ENCODE measurements at places on chromosomes 5 and 9. TPM values are rescaled to one million over a fixed set of nuclear protein-coding genes. Genes with fewer than 3 reads are reported as not detected.

DNA sequence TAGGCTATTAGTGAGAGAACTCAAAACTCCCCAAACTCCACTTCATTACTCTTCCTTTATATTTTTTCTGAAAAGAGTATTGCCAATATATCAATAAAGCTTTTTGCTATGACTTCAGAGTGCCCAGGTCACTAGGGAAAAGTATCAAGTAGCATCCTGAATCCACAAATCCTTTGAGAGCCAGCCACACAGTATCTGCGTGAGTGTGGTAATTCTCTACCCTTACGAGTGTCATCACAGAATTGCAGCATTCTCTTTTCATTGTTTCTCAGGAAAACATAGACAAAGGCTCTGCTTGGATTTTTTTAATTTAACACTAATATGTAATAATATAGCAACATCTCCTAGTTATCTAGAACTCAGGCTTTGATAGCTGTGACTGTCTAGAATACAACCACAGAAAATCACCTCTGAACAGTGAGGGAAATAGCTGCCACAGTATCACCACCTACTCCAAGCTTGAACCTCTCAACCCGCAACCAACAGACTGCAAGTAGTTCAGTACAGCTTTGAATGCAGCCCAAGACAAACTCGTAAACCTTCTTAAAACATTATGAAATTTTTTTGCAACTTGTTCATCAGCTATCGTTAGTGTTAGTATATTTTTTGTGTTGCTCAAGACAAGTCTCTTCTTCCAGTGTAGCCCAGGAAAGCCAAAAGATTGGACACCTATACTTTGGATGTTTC, 79.3 kb upstream of the CCDC152 start:
- no peaks in the 10 kb centered on the region for H3K4me1 ChIP-seq
- no peak overlapping the region for H3K4me3 ChIP-seq
- no peak for DNase-seq
- H3K36me3 ChIP-seq = no peaks in the 10 kb centered on the region
- H3K27ac ChIP-seq = no peak overlapping the region
- H3K27me3 ChIP-seq = no peaks in the 10 kb centered on the region

DNA sequence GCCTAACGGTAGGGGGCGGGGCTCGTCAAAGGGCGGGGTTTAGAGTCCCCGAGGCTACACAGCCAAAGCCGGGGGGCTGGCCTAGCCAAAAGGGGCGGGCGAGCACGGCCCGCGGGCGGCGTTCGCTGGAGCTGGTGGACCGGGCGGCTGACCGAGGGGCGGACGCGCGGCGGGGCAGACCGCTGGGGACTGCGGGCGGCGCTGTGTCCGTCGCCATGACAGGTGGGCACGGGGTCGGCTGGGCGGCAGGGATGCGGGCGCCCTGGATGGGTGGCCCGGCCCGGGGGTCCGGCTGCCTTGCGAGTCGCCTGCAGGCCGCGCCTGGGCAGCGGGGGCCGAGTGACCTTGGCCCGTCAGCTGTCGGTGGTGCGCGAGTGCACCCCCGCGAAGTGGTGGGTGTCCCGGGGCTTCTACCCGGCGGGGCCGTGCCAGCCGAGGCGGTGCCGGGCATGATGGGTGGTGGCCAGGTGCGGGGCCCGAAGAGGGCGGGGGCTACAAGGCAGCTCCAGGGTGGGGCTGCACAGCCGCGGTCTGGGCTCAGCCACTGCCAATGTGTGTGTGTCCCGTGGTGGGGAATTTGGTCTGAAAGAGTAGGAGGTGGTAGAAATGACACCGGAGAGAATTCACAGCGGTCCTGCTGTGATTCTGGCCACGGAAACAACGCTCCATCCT, at the start of gene CARD19:
CARD19 (plus strand) TSS at position 87 of the 672 bp plus-strand sequence; CDS start at position 216, 129 bp downstream.
- peak within 1 kb of the TSS; percentile 96 for H3K4me3 ChIP-seq
- no peak for DNase-seq

GRCh38 chr5:33774341-33774740, 117.4 kb downstream of the ADAMTS12 start:
- DNase-seq = no peak
- H3K36me3 ChIP-seq = no peaks in the 10 kb centered on the region
- H3K4me1 ChIP-seq = no peaks in the 10 kb centered on the region
- no peak overlapping the region for H3K27ac ChIP-seq
- H3K27me3 ChIP-seq = no peaks in the 10 kb centered on the region
- H3K4me3 ChIP-seq = no peak overlapping the region

GRCh38 chr5:149007174-149007573, 55.7 kb downstream of the SH3TC2 start:
- no peak for DNase-seq
- no peaks in the 10 kb centered on the region for H3K36me3 ChIP-seq
- H3K27ac ChIP-seq = no peak overlapping the region

DNA sequence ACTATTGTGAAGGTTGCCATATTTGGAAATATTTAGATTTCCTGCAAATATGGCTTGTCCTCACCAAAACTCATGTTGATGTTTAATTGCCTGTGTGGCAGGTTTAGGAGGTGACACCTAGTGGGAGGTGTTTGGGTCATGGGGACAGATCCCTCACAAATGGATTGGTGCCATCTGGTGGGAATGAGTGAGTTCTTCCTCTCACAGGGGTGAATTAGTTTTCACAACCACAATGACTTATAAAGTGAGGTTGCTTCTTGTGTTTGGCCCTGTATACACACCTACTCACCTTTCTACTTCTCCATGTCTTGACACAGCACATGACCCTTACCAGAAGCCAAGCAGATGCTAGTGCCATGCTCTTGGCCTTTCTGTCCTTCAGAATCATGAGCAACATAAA, 41.1 kb downstream of the ISOC1 start:
- H3K36me3 ChIP-seq = no peaks in the 10 kb centered on the region
- H3K27me3 ChIP-seq = no peaks in the 10 kb centered on the region
- no peaks in the 10 kb centered on the region for H3K4me1 ChIP-seq
- H3K4me3 ChIP-seq = no peak overlapping the region
- no peak overlapping the region for H3K27ac ChIP-seq
- DNase-seq = no peak

DNA sequence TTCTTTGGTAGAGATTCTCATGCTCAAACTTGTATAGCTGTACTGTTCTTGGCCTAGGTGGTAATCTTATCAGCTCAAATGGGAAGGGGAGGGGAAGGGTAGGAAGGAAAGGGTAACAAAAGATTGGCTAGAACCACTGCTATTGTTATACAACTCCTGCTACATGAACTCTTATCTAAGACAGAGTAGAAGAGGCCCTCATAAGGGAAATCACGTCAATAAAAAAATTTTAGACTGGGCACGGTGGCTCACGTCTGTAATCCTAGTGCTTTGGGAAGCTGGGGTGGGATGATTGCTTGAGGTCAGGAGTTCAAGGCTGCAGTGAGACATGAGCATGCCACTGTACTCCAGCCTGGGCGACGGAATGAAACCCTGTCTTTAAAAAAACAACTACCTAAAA, 15.9 kb downstream of the STOM start:
- H3K27me3 ChIP-seq = no peaks in the 10 kb centered on the region
- no peak overlapping the region for H3K4me3 ChIP-seq
- H3K36me3 ChIP-seq = peaks cover 4% of the 10 kb centered on the region

The CTXN3 gene
- not detected for polyA plus RNA-seq

The SPINK13 gene
- polyA plus RNA-seq = not detected

The GABRA1 gene
- not detected for polyA plus RNA-seq

The PCDHB2 gene
- polyA plus RNA-seq = 1.6 TPM

The HAVCR2 gene
- polyA plus RNA-seq = 0.12 TPM

Data from SK-N-SH (cell line).